ENCODE measurements at places on chromosomes 7 and 10.

DNA sequence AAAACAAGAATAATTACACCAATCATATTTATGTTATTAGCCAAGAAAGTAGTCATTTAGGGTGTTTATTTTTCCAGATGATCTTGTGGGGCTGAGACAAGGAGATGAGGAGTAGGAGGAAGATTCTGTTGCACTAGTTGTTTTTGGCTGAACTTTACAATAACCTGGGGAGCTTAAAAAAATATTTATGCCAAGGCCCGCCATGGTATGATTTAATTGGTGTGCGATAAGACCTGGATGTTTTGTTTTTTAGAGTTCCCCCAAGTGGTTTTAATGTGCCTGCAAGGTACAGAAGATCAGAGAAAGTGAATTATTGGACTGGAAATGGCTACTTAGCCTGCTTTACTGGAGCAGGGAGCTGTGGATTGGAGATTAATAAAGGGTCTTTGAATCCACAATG lies 7.1 kb upstream of the ZNF282 start:
- no peak for DNase-seq

DNA sequence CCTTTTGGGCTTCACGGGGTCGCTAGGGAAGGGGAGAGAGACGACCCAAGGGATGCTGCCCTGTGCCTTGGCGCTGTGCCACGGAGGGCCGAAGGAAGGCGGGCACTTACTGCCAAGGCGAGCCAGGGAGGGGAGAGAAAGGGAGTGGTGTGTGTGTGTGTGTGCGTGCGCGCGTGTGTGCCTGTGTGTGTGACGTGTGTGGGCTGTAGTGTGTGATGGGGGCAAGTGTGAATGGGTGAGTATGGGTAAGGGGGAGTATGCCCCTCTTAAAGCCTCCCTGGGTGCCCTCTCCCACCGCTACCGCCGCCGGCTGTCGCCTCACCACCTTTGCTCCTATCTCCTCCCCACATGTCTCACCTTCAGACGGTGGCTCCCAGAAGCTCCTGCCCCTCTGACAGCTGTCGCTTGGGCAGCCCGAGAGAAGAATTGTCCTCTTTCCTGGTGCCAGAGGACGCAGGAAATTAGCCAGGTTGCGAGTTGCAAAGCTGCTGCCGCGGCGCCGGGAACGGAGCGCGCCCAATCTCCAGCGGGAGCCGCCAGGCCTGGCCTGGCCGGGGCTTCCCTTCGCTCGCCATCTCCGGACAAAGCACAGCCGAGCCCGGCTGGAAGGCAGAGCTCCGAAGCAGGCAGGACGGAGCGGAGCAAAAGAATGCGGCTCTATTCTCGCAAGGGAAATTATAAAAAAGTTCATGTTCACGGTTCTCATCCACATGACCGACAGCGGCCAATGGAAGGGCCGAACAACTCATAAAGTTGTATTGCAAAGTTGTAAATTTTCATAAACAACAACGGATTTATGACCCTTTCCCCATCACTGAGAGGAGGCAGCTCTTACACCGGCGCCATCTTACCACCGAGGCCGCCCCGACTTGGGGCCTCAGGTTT lies at the start of gene HOXA3:
Gene HOXA3, minus strand, starts transcription at position 653 of the 885 bp plus-strand sequence. CDS start 41,943 bp downstream, outside the sequence.
- no peak for DNase-seq

DNA sequence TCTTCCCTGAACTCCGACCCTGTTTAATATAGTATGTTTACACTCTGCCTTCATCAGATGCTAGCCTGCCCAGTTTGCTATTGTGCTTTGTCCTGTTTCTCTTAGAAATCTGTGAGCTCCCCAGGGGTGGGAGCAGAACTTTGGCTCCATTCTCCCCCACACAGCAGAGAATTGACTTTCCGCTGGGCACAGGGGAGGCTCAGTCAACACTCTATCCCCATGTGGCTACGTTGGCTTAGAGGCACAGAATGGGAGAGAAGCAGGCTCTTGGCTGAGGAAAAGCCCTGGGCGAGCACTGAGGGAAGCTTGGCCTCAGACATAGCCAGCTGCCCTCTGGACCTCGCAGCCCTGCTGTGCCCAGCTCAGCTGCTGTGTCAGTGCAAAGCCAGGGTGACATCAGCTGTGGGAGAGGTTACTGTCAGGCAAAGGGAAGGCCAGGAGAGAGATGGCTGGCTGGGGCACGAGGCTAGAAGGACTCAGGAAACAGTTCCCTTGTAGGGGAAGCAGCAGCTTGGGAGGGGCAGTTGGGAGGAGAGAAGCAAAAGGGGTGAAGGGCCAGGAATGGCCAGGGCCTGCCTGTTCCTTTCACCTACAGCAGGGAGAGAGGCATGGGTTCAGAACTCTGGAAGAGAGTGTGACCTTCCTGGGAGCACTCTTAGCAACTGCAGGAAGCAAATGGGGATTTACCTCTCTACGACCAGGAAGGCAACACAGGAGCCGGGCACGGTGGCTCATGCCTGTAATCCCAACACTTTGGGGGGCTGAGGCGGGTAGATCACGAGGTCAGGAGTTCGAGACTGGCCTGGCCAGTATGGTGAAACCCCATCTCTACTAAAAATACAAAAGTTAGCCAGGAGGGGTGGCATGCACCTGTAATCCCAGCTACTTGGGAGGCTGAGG lies 5.8 kb upstream of the SCD start:
- no peak for DNase-seq

- DNase-seq, result no peak
Observed at GRCh38 chr10:52940921-52941320, 168.3 kb upstream of the MBL2 start.

GRCh38 chr10:5945561-5946418 lies 31.6 kb downstream of the IL15RA start:
- DNase-seq, result no peak

All from stimulated activated CD8-positive, alpha-beta memory T cell treated with anti-CD3 and anti-CD28 coated beads, Interleukin-2, amount 100 ng/mL, for 1 hour (primary cell).